ENCODE measurements at places on chromosomes 7 and 10.

- DNase-seq: no peak
Observed at GRCh38 chr7:2779051-2779450, 65.1 kb downstream of the GNA12 start.

DNA sequence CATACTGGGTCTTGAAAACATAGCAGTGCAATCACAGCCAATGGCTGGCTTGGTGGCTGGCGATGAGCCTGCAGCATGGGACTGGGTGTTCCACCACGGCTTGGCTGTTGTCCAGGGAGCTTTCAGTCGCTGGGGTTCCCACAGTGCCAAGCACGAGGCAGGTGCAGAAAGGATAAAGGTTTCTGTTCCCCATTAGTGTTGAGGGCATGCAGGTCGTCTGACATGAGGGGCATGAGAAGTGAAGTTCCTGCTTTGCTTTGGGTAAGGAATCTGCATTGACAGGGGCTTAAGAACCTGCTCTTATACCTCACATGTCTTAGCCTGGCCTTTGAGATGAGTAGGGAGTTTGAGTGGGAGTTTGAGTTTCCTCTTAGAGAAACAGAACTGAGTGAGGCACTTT is 9.0 kb upstream of the CFTR start:
- DNase-seq: peak; percentile 61

DNA sequence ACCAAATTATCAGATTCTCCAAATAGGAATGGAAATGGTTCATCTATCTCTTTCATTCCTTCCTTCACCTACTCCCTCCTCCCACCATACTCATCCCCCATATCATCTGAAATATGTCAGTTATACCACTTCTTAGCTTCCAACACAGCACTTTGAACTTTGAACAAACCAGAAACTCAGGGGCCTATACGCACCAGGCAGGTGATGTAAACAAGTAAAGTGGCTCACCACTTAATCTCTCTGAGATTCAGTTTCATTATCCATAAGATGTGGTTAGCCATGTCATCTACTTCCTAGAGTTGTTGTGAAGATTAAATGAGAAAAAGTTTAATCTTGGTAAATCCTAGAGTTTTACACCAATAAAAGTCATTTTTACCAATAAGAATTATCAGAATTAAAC is 65.9 kb upstream of the LRRN3 start:
- DNase-seq: no peak

DNA sequence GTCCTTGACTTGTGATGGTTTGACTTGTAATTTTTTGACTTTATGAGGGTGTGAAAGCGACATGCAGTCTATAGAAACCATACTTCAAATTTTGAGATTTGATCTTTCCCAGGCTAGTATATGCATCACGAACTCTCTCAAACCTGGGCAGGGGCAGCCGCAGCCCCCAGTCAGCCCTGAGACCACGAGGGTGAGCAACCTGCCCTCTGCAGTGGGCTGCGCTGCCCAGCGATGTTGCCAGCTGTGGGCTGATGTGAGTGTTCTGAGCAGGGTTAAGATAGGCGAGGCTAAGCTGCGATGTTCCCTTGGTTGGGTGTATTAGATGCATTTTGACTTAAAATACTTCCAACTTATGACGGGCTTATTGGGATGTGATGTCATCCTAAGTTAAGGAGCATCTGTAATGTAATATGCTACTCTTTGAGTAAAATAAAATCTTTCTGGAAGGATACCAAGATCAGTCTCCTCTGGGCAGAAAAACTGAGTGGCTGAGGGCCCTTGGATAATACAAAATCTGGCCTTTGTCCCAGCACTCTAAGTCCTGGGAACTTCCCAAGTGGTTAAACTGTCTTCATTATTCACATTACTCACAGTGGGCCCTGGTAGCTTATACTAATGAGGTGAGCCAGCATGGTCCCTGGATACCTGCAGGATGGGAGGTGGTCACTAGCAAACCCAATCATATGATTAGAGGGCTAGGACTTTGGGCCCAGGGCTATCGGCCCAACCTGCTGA is 28.4 kb upstream of the CNPY1 start:
- DNase-seq: no peak

DNA sequence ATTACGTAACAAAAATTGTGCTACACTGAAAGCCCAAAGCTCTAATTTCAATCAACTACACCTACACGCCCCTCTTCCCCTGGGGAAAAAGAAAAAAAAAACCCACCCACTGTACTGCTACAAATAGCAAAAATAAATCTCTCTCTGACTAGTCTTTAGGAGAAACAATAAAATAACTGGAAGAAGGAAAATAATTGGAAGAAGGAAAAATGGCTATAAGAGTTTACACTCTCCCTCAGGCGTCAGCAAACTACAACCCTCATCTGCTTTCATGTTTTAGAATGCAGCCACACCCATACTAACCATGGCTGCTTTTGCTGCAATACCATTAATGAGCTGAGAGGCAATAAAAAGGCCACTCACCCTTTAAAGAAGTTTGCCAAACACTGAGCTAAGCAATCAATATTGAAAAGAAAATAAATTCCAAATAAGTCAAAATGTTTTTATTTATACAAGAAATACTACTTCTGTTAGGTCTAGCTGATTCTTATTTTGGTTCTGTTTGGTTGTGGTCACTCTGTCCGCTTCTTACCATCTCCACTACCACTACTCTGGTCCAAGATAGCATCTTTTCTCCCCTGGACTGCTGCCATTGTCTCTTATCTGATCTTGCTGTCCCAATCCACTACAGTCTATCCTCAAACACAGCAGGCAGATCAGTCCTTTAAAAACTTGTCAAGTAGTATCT is 3.8 kb downstream of the MINDY3 start:
- no peak for DNase-seq

- peak; percentile 55 for DNase-seq
Observed at GRCh38 chr10:18456984-18457383, 194.4 kb downstream of the NSUN6 start.

DNA sequence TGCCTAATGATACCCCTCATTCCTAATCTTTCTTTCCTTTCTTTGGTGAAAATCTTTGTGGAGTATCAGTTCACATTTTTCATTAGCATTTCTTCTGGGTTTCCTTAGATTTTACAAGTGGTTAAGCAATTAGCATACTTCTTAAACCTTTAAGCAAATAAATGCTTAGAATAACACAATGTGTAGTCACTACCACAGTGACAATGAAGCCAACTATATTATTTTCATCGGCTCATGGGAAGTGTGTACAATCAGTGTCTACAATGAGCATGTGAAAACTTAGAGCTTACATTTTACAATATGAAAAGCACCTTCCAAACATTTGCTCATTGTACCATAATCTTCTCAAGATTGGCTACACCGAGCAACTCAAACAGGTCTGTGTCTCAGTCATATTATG is 176.2 kb upstream of the PLXNA4 start:
- no peak for DNase-seq

DNA sequence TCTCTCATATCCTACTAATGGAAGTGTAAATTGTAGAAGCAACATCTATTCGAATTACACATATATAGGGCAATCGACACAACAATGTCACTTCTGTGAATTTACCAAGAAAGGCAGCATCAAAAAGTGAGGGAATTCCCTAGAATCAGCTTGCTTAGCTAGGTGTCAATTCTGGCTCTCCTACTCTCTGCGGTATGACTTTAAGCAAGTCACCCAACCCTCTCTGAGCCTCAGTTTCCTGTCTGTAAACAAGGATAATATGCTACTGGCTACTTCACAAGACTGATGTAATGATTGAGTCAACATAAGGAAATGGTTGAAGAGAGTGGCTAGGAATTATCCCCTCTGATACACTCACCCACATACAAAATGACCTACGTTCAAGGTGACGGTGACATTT is 19.4 kb downstream of the CCDC6 start:
- no peak for DNase-seq

DNA sequence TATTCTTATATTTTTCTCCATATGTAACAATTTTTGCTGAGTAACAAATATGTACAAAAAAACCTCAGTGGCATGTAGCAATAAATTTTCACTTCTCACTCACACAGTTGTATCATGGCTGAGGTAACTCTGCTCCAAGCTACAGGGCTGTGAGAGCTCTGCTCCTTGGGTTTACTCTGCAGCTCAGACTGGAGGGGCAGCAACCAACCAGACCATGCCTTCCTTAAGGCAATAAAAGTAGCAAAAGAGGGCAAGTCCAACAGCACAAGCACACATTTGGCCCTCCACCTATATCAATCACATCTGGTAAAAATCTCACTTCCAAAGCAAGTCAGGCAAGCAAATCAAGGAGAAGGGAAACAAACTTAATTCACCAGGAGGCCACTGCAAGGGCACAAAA is 102.9 kb downstream of the CRPPA start:
- DNase-seq: no peak

GRCh38 chr7:95330204-95330960 is 6.0 kb upstream of the PON1 start:
- DNase-seq: peak; percentile 33

DNA sequence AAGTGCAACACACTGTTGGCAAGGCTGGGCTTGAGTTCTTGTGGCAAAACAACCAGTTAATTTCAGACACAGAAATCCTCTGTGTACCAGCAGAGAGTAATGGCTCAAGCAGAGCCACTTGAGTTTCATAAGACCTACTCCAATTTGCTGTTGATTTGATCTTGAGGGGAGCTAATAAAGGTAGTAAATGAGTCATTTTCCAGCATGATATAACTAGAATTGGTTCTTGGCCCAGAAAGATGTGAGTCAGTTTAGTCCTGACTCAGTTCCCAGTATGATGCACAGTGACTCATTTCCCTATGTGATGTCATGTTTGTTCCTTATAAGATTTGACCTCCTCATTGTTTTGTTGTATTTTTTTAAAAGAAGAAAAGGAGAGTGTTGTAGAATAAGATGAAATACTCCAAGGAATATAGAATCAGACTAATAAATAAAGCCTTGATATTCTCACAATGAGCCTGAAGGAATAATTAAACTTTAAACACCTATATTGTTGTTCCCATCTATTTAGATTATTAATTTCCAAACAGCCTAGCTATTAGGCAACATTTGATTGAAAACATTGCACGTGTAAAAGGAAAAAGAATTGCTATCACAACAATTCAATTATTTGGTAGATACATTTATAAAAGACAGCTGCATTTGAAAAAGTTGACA is 186.2 kb downstream of the REEP3 start:
- peak; percentile 48 for DNase-seq

- DNase-seq: no peak
Observed at GRCh38 chr7:85805249-85805648, 618.4 kb upstream of the SEMA3D start.

DNA sequence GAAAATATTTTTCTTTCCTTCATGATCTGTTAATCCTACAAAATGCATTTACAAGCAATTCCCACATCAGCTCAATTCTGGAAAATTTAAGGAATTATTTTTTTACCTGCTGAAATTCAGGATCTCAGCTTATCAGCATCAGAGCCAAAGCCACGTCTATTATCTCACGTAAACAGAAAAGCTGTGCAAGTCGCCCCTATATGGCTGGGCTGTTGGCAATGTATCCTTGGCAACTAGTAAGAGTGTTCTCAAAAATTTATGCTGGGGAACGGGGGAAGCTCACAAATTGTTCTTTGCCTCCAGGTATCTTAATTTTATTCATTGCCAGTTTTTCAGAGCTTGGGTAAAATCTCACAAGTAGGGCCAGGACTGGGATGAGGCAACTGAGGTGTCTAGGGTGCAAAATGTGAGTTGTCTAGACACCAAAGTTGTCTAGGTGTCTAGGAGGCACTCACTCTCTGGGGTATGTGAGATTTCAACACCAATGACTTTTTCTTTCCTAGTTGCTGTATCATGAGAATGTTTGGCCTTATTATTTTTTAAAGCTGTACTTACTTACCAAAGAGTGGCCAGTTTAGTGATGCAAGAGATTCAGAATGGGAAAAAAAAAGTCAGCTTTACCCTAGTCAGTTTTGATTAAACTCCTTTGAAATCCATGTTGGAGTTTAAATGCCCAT is 5.1 kb downstream of the GSTO2 start:
- DNase-seq: no peak

- no peak for DNase-seq
Observed at GRCh38 chr10:21427804-21428481, 97.5 kb downstream of the SKIDA1 start.

- DNase-seq: no peak
Observed at GRCh38 chr10:82674036-82674435, 799.0 kb downstream of the NRG3 start.

DNA sequence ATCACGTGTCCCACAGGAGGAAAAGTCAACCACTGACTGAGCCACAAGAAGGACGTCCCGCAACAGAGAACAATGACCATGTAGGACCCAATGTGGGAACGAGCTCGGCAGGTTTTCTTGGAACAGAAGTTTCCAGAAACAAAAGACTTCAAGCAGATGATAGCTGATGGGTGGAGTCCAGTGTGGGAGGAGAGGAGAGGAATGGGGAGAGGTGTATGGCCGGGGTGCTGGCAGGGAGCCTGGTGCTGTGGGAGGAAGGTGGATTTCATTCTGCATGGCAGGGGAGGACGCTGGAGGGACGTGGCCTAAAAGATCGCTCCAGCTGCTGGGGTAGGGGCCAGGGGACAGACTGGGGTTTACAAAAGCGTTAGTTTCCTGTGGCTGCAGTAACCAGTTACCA is 48.5 kb upstream of the LMTK2 start:
- DNase-seq: no peak

DNA sequence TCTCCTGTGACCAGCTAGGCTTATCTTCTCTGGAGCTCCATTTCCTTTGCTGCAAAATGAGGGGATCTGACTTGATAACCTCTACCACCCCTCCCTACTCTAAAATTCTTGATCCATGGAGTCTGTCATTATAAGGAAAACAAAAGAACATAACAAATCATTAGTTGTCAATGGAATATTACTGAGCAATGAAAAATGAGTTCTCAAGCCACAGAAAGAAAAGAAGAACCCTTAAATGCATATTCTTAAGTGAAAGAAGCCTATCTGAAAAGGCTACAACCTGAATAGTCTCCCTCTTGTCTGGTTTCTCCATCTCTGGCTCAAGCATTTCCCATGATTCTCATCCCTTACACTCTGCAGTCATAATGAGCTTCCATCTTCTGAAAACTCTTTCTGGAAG is 110.4 kb downstream of the PRKCQ start:
- DNase-seq: no peak

- DNase-seq: no peak
Observed at GRCh38 chr7:34277016-34277802, 371.9 kb downstream of the BMPER start.

DNA sequence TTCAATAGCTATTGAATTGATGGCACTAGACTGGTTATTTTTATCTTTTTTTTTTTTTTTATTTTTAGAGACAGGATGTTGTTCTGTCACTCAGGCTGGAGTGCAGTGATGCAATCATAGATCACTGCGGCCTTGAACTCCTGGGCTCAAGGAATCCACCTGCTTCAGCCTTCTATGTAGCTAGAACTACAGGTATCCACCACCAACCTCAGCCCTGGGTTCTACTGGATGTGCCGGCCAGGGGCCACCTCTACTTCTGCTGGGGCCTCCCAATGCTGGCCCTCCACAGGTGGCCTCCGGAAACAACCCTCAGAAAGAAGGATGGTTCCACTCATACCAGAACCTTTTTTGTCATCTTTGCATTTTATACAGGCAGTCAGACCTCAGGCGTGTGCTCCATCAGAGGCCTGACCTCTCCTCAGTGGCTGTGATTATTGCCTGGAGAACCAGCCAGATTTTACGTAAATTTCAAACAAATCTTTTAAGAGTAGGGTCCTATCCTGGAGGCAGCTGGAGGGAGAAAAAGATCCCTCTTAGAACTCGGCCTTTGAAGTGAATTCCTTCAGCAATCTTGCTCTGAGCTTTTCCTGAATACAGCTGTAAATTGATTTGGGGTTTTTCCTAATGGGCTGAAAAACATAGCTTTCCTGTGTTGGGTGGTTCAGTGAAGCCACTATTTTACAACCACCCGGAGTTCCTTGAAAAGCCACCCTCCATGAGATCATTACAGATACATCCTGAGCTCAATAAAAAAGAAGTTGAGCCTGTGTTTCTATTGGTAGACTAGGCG is 110.0 kb downstream of the SPAG6 start:
- no peak for DNase-seq

GRCh38 chr10:93138113-93138870 is 64.6 kb downstream of the CYP26A1 start:
- DNase-seq: no peak
